ENCODE measurements at places on chromosomes 12 and 14.

GRCh38 chr12:90902596-90902995, 52.4 kb downstream of the CCER1 start:
- DNase-seq = no peak

DNA sequence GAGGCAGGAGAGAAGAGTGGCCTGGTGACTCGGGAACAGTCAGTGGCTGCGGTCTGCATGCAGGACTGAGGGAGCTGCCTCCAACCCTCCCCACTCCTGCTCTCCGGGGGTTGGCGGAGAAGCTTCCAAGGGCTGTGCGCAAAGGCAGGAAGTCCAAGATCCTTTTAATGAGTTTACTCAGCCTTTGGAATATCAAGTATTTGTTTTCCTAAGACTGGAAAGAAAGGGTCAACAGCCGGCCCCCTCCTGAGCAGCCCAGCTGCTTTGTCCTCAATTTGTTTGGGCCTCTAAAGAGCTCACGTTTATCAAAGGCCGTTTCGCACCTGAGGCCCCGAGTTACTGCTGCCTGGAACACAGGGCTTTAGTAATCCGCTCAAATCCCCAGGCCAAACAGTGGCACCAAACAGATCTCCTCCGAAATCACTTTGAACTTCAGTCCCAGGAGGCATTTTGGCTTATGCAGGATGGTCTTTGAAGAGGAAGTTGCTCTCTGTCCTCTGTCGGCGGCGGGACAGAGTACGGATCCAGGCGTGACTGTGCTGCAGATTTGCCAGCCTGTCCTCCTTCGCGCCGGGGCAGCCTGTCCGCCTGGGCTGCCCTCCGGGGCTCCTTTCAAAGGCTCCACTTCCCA, 117.2 kb upstream of the FZD10 start:
- DNase-seq = no peak

- no peak for DNase-seq
Measured at GRCh38 chr12:25365340-25365730, 114.6 kb upstream of the KRAS start.

DNA sequence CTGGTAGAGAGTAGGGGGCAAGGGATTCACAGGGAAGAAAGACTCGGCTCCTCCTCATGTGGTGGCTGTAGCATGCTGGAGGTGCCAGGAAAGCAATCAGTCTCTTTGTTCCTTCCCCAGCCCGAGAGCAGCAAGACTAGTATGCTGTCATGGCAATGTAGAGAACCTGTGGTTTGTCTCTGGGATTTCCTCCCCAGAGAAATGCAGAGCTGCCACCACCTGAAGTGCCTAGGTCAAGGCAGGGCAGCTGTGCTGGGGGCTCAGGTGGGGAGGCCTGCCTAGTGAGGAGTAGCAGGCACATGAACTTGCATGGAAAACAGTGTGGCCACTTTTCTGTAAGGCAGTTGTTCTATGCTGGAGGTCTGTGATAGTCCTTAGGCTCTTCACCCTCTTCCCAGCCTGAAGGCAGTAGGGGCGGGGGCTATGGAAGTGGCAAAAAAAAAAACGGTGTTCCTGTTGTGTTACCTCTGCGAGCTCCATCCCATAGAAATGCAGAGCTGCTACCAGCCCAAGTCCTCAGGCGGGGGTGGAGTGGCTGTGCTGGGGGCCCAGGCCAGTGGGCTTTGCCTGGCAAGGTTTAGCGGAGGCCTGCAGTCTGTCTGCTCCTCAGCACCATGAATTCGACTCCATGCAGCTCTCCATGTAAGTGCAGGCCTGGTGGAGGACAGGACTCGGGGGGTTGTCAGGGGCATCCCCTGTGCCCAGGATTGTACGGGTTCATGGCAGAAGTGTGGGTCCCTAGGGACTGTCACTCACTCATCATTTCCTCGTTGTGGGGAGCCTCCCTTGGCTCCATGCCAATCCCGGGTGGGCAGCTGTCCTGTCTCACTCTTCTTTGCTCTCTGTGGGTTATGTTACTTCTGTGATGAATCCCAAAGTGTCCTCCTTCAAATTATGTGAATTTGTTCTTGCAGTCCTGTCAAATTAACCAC, 4.1 kb upstream of the CLEC4D start:
- no peak for DNase-seq

GRCh38 chr12:124852911-124853427, 10.7 kb downstream of the SCARB1 start:
- no peak for DNase-seq

DNA sequence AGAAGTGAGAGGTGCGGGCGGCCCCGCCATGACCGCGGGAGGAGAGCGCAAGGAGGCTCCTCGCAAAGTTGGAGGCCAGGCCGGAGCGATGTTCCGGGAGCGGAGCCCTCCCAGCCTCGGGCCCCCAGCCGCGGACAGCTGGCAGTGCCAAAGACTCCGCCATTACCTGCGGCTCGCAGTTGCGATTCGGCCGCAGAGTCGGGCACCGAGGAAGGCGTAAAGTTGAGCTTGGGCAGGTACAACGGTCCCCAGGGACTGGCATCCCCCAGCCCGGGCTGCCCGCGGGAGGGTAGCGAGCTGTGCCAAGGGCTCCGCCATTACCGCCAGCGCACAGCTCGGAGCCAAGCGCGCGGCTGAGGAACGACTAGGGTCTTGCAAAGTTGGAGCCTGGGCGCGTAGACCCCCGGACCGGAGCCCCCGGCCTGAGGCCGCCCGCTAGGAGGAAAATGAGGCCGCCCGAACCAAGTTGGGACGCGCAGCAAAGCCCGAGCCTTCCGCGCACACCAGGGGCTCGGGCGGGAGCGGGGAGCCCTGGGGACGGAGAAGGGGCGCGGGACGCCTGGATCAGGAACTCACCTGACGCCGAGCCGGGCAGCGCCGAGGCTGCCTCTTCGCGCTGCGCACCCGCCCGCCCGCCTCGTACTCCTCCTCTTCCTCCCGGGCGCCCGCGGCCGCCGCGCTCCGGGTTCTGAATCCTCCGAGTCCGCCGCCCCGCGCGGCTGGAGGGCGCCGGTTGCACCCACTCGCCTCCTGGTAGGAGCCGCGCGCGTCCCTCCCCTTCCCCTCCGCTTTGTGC, 677 bp downstream of the NOS1 start:
- DNase-seq = no peak

DNA sequence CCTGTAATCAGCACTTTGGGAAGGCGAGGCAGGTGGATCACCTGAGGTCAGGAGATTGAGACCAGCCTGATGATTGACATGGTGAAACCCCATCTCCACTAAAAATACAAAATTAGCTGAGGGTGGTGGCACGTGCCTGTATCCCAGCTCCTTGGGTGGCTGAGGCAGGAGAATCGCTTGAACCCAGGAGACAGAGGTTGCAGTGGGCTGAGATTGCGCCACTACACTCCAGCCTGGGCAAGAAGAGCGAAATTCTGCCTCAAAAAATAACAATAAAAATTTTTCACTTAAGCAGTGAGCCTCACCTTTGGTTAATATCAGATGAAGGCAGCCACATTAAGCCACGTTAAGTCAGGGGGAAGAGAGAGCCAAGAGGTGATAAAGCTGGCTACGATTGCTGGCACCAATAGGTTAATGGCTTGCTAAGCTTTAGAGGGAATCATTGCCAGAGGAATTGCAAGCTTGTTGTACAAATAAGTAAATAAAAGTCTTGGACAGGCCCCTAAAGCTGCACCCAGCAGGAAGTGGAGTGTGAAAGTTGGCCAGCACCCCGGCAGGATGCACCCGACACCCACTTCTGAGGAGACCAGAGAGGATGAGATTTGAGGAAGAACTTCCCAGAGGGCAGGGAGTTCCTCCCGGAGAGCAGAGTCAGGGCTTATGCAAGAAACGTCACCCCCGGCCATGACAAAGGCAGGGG, 41.3 kb upstream of the TESC start:
- no peak for DNase-seq

DNA sequence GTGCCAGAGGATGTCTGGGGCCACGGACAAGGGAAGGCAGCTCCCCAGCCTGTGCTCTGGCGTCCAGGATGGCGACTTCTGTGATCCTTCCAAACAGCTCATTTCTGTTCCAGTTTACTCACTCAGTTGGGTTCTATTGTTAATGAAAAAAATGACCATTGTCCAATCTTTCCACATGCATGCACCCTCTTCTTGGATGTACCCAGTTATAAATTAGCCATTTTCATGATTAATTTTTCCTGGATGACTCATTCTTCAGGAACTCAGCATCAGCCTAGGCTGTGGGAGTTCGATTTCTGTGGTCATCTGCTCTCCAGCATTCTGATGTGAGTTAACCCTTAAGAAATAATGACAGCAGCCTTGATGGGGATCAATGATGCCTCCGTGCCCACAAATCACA, 926.8 kb downstream of the BCL11B start:
- no peak for DNase-seq

- DNase-seq = no peak
Measured at GRCh38 chr14:65927931-65928356, 515.4 kb downstream of the FUT8 start.

- no peak for DNase-seq
Measured at GRCh38 chr12:104263026-104263425, 40.5 kb upstream of the EID3 start.

DNA sequence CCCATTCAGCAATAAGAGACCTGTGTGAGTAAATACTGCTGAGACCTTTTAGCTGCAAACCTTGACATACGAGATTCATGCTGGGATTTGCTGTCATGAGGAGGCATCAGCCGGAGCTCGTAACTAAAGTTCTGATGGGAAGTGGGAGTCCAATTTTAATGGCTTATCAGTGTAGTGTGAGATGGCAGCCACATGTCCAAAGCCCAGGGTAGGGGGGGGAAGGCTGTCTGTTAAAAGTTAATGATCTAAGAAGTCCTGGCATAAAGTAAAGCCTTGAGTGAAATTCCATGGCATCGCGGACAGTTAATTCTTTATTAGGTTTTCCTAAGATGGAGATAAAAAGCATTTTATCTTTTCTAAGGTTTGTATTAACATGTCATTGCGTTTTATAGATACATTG, 240.0 kb downstream of the AACS start:
- no peak for DNase-seq

DNA sequence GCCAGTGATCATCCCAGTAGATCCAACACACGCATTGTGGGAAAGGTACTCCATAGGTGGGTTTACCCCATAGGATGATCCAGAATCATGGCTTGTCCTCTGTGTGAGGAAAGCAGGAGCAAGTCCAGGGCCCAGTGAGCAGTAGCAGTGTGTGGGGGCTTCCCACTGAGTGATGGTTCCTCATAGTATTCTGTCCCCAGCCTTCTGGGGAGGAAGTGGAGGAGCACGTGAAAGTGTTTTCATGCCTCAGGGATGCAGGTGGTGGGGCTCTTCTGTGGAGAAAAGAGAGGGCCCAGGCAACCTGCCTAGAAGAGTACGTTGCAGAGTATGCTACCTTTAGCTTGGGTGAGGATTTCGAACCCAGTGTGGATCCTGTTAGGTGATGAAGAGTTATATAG, 56.5 kb downstream of the SUSD6 start:
- no peak for DNase-seq

DNA sequence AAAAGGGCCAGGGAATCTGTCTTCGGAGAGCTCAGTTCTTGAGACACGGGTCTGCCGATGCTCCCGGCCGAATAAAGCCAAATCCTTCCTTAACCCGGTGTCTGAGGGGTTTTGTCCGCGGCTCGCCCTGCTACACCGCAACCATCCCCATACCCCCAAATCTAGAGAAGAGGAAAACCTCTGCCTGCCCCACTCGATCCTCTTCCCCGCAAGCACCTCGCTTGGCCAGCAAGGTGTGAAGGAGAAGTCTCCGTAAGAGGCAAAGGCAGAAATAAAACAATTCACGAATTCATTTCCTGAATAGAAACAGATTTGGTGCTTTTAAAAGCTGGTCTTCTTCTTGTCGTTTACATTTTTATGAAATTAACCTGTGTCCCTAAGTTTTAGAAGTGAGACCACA, 67.3 kb upstream of the GALNT9 start:
- no peak for DNase-seq

- no peak for DNase-seq
Measured at GRCh38 chr12:6592087-6592486, 15.1 kb downstream of the CHD4 start.

GRCh38 chr12:12577786-12578185, 15.1 kb upstream of the DUSP16 start:
- DNase-seq = no peak

GRCh38 chr12:12735301-12735700, 18.1 kb downstream of the CDKN1B start:
- no peak for DNase-seq

GRCh38 chr14:104215706-104216334, 77.4 kb downstream of the KIF26A start:
- DNase-seq = no peak

GRCh38 chr14:82080370-82080769, 546.7 kb upstream of the SEL1L start:
- DNase-seq = no peak

DNA sequence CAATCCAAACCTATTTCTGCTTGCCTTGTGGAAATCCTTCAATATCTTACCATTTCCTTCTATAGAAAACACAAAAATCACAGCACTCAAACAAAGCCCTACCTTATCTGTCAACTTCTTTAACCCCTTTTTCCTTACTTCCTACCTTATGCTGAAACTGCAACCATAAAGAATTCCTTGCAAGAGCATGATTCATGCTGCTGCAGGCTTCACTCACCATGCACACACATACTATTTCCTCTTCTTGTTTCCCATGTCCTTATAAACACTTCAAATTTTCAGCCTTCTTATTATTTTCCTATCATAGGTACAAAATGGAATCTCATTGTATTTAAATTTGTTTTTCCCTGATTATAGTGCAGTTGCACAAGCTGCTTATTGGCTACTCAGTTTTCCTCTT, 23.3 kb downstream of the LMNTD1 start:
- DNase-seq = no peak

DNA sequence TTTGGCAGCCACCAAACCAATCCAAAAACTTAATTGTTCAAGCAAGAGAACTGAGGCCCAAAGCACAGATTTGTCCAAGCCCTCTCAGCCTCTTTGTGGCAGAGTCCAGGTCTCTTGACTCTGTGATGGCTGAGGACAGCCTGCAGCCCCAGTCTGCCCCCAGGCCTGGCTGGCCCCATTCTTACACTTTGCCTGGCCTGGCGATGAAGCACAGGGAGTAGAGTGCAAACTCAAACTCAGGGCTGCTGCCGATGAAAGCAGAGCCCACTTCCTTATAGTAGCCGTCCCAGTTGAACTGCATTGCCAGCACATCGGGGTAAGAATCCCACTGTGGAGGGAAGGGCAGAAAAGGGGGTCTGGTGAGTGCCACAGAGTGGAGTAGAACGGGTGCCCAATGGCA, 5.6 kb upstream of the RPAP3 start:
- no peak for DNase-seq

GRCh38 chr14:30114051-30114450, 186.4 kb upstream of the PRKD1 start:
- no peak for DNase-seq

DNA sequence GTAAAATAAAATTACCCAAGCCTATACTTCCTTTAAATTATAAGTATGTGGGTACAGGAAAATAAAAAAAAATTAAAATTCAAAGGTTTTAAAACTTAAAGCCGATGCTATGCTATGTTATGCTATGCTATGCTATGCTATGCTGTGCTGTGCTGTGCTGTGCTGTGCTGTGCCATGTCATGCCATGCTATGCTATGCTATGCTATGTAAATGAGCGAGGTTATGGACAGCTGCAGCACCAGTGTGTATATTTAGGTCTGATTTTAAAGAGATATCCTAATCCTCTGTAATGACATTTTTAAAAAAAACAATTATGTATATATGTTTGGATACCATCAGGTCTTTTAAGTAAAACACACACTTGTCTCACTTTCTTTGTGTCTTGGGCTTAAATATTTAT, 1822.0 kb upstream of the SEL1L start:
- no peak for DNase-seq

GRCh38 chr14:28102814-28103213, 663.8 kb upstream of the FOXG1 start:
- DNase-seq = no peak
